Immature natural killer cell (primary cell): ENCODE measurements at places on chromosomes 6 and 20. TPM values are rescaled to one million over a fixed set of nuclear protein-coding genes. Genes with fewer than 3 reads are reported as not detected.

PRRT1 gene
- polyA plus RNA-seq = not detected

KIF6 gene
- polyA plus RNA-seq = not detected

DNAH8 gene
- not detected for polyA plus RNA-seq

SOX4 gene
- 1.6 TPM for polyA plus RNA-seq

DOK5 gene
- polyA plus RNA-seq = not detected

MATN4 gene
- polyA plus RNA-seq = not detected

SLC35D3 gene
- not detected for polyA plus RNA-seq

SLC13A3 gene
- polyA plus RNA-seq = 0.26 TPM

SLC22A23 gene
- polyA plus RNA-seq = 0.21 TPM

TFAP2D gene
- not detected for polyA plus RNA-seq
